ENCODE measurements at places on chromosomes 1 and 21.

GRCh38 chr1:198846556-198846955 lies 207.7 kb downstream of the PTPRC start:
- DNase-seq, result no peak

DNA sequence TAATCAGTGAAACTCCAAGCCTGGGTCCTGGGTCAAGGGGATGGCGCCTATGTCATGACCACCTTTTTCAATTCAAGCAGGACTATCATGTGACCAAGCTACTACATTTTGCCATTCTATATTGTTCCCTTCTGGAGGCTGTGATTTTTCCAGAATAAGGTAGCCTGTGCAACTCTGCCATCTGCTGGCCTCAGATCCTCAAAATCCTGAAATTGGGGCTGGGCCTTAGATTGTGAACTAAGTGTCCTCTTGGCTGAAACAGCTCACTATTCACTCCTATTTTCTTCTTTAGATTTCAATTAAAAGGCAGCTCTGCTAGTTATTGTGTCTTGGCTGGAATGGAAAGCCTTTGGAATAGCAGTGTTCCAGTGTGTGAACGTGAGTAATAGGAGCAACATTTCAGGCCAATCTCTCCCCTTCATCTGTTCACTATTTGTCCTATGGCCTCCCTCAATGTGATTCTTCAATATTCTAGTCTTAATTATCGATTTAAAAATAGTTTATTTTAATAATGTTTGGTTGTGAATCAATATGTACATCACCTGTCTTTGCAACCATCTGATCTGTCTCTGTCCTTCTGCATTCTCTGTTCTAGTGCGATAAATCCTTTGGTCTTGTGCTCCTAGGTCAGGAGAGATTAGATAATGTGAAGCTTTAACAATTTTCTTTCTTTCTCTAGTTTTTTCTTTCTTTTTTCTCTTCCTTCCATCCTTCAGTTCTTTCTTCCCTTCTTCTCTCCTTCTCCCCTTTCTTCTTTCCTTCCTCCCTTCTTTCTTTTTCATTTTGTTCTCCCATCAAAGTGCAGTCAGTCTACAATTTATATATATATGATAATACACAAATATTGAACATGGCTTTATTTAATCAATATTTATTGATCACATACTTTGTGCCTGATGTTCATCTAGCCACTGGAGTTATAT lies 69.8 kb downstream of the CR1 start:
- DNase-seq, result no peak

DNA sequence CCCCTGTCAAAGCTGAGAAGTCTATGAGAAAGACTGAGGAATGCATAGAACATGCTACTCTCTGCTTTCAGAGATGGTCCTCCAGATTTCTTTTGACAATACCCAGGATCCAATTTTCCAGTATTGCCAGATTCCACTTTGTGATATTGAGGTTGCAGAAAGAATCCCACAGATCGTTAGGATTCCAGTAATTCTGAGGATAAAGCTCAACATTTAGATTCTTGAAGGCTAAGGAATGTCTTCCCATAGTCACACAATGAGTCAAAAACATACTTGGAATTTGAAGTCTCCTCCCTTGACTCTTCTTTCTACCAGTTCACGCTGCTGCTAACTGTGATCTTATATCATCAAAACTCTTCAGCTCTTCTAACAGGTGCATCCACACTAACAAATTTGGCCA lies 57.1 kb downstream of the TNFSF18 start:
- DNase-seq, result no peak

- DNase-seq, result no peak
Observed at GRCh38 chr1:103525114-103525606, 339 bp upstream of the RNPC3 start.

DNA sequence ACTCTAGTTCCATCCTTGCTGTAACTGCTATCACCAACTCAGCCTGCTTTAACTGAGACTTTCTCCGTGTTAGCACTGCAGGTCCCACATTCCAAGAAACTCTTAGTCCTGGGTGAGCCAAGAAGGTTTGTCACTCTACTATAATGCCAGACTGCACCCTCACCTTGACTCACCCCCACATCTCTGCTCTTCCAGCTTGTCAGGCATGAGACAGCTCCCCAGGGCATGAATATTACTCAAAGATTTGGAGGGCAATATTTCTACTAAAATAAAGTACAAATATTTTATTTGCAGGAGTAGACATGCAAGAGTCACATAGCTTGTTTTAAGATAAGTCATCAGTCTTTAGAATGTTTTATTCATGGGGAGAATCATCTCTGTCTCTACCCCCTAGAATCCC lies 110.2 kb downstream of the MATN1 start:
- no peak for DNase-seq

DNA sequence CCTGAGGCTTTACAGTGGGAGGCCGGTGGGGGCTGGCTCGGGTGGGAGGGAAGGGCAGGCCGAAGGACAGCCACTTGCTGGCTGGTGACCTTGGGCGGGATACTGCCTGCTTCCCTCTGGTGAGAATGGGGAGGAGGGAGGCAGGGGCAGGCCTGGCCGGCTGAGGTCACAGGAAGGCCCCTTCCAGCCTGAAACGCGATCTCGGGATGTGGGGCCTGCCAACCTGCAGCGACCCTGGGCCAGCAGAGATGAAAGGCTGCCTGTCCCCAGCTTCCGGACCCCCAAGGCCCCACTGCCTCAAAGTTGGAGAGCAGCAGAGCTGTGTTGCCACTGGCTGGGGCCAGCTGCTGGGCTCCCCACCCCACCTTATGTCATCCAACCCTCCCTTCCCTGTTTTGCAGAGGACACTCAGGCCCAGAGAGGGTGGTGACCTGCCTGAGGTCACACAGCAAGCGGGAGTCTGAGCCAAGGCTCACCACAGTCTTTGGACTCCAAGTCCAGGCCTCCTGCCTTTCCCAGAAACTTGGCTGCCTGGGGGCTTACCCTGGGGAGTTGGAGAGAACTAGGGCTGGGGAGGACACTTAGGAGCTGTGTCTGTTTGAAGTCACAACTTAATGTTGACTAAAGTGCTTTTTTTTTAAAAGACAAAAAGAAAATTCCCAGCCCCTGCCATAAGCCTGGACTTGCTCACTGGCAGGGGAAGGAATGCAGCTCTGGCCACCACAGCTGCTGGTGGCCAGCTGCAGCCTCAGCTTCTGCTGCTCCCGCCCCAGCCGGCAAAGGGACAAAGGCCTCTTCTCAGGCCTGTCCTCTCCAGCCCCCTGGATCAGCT lies 14.8 kb upstream of the WASF2 start:
- DNase-seq, result no peak

GRCh38 chr1:221806236-221806635 lies 64.3 kb upstream of the DUSP10 start:
- no peak for DNase-seq

DNA sequence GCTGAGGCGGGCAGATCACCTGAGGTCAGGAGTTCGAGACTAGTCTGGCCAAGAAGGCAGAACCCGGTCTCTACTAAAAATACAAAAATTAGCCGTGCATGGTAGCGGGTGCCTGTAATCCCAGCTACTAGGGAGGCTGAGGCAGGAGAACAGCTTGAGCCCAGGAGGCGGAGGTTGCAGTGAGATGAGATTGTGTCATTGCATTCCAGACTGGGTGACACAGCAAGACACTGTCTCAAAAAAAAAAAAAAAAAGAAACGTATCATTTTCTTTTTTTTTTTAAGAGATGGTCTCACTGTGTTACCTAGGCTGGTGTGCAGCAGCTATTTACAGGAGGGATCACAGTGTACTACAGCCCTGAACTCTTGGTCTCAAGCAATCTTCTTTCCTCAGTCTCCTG lies 47.3 kb downstream of the ITGB3BP start:
- DNase-seq, result no peak

GRCh38 chr21:32356874-32357395 lies 35.9 kb downstream of the URB1 start:
- DNase-seq, result no peak

- no peak for DNase-seq
Observed at GRCh38 chr1:21955501-21956281, 18.6 kb upstream of the HSPG2 start.

DNA sequence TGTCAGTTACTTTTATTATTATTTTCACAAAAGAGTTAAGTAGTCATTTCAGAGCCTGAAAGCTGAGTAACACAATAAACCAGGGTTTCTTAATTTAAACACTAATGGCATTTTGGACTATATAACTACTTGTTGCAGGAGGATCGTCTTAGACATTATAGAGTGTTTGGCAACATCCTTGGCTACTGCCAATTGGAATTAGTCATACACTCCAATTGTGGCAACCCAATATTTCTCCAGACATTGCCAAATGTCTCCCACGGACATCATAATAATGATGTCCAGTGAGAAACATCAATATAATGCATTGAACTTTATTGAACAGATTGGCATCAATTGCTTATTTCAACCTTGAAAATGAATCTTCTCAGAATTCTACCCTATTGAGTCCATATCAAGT lies 441.9 kb upstream of the ADGRL4 start:
- no peak for DNase-seq

DNA sequence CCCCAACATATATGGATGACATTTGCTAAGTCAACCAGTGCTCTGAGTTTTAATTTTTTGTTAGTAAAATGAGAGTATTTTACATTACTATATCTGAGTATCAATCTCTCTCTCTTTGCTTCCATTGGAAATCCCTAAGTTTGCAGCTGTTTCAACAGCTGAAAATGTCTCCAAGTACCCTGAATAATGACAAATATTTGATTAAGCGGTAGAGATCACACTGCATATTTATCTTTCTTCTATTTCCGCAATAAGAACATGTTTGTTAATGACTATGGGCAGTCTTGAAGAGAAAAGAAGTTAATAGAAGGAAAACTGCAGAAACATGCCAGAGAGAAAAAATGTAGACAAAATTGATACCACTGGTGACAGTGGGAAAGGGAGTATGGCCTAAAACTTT lies 1117.5 kb downstream of the NCAM2 start:
- DNase-seq, result no peak

DNA sequence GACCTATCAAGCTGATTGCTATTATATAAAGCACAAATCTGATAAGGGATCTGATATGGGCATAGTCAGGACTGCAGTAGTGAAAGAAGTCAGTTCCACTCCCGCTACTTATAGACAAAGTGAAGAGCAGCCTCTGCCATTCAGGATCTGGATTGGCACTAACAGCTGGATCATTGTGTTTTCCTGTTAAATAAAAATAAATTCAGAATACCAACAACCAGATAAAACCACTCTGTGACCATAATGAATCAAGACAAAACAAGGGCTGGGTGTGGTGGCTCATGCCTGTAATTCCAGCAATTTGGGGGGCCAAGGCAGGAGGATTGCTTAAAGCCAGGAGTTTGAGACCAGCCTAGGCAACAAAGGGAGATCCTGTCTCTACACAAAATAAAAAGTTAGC lies 5.0 kb upstream of the GLRX2 start:
- no peak for DNase-seq

- no peak for DNase-seq
Observed at GRCh38 chr1:20183616-20184271, 2.2 kb upstream of the UBXN10 start.

- no peak for DNase-seq
Observed at GRCh38 chr1:57736940-57737339, 313.1 kb upstream of the DAB1 start.

DNA sequence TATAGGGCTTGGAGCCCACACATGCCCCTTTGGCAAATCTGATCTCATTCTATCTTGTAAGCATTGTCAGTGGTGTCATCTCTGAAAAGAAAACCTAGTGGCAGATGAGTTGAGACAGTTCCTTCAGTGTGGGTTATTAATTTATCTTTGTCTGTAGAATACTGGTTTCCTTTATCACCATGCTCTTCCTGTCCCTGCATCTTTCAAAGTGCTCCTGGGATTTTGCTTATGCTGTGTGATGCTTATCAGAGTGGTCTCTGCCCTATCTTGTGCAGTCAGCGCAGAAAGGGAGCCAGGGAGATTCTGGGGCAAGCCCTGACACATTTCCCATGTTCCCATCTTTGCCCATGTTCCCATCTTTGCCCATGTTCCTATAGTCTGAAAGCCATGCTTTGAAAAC lies 402.9 kb downstream of the RWDD3 start:
- no peak for DNase-seq

DNA sequence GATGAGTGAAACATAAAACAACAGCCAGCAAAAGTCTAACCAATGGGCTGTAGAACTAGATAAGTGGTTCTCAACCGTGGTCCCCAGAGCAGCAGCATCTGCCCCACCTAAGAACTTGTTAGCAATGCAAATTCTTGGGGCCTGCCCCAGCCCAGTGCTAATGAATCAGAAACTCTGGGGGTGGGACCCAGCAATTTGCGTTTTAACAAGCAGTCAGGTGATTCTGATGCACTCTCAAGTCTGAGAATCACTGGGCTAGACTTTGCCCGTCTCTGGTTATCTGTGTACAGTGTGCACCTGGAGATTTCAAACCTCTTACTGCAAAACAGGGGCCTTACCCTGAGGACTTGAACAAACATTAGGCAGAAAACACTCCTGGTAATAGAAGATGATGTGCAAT lies 66.5 kb downstream of the PLXNA2 start:
- DNase-seq, result no peak

DNA sequence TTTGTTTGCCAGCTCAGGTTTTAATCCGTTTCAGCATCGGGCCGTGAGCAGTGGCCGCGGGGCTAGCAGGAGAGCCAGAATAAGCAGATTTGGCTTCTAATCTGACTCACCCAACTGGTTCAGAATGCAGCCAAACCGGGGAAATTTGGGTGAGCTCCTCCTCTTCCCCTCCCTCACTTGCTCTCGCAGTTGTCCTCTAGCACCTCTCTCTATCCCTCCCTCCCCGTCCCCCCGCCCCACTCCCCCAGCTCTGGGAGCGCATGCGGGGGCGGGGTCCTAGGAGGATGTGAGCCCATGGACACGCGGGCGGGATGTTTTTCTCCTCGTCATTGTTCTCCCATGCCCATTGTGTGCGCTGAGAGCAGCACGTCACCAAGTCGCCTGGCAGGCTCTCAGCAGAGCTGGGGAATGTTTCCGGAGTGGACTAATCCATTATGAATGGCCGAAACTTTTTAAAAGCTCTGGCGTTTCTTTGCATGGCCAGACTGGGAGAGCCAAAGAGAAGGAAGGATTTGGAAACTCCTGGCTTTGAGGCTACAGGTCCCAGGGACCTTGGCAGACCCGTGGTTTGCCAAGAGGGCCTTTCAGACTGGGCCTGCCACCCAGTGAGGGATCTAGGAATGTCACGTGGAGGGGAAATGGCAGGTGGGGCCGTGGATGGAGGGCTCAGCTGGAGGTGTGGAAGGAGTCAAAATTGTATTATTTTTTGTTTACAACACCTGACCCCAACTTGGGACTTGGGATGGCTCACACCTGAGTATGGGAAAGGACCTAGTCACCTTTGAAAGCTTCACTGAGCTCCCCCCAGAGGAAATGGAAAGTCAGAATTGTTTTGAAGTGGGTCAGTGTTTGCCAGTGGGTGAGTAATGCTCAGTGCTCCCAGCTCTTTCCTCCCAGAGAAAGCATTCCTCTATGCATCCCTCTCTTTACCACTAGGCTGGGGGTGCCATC lies 39.2 kb downstream of the CDK18 start:
- no peak for DNase-seq

GRCh38 chr1:5690291-5690690 lies 301.9 kb downstream of the NPHP4 start:
- no peak for DNase-seq

GRCh38 chr1:44641126-44642102 lies 32.9 kb downstream of the TMEM53 start:
- no peak for DNase-seq

All from stimulated activated CD4-positive, alpha-beta T cell treated with anti-CD3 and anti-CD28 coated beads, Interleukin-12 subunit alpha, Interleukin-12 subunit beta, amount 100 ng/mL, for 24 hours (primary cell).